ENCODE measurements at places on chromosomes 5 and 9.

DNA sequence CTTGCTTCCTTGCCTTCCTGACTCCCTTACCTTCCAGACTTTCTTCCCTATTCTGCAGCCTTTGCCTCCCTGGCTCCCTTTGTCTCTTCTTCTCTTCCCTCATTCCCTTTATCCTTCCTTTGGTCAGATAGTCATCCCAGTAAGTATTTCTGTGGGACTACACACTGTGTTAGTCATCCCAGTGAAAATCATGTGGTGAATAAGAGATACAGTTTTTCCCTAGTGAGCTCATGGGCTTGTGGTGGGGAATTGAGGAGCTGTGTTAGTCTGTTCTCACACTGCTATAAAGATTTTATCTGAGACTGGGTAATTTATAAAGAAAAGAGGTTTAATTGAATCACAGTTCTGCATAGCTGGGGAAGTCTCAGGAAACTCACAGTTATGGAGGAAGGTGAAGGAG lies 109.8 kb upstream of the EDIL3 start:
- DNase-seq = no peak

- no peak for DNase-seq
These were observed 51.7 kb upstream of the VPS13A start for GRCh38 chr9:77125665-77126064.

DNA sequence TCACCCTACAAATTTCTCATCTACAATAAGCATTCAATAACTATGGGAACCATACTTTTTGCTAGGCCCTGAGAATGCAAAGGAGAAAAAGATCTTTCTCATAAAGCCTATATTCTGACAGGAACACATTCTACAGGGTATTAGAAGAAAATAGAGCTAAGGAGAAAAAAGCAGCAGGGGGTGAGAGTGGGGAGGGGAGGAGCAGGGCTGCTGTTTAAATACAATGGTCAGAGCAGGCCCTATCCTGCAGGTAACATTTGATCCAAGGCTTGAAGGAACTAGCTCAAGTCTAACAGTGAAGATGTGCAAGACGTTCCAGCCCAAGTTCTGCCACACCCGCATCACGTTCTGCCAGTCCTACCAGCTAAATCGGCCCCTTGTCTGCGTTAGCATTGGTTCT lies 89.7 kb downstream of the ELAVL2 start:
- DNase-seq = no peak

GRCh38 chr9:90309809-90310520 lies 332.7 kb downstream of the DIRAS2 start:
- DNase-seq = no peak

DNA sequence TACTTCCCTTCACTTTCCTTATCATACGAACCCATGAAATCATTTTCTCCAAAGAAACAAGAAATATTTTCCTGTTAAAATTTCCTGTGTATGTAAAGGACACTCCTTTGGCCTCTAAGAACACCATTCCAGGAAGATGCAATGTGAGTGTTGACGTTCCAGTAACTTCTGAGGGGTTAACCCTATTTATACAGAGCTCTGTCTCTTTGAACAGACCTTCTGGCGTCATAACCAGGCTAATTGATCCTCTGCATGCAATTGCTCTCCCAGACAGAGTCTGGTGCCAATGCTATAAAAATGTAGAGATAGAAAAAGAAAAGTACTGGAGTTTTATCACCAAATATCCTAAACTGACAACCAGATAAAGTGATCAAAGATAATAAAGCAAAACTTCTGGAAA lies 218.5 kb downstream of the TLE1 start:
- DNase-seq = no peak

DNA sequence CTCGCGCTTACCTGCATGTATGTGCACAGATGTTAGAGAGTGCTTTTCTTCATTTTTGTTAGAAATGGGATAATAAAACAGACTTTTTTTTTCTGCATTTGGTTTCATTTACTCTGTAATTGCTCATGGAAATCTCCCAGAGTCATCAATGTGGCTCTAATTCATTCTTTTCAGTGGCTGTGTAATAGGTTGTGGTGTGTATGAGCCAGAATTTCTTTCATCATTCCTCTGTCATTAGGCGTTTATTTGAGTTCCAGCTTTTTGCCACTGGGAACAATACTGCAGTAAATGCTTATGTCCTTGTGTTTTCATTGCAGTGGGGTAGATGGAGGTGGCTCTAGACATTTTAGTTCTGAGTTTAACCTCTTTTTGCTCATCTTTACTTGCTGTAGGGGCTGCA lies 118.9 kb downstream of the NXNL2 start:
- no peak for DNase-seq

DNA sequence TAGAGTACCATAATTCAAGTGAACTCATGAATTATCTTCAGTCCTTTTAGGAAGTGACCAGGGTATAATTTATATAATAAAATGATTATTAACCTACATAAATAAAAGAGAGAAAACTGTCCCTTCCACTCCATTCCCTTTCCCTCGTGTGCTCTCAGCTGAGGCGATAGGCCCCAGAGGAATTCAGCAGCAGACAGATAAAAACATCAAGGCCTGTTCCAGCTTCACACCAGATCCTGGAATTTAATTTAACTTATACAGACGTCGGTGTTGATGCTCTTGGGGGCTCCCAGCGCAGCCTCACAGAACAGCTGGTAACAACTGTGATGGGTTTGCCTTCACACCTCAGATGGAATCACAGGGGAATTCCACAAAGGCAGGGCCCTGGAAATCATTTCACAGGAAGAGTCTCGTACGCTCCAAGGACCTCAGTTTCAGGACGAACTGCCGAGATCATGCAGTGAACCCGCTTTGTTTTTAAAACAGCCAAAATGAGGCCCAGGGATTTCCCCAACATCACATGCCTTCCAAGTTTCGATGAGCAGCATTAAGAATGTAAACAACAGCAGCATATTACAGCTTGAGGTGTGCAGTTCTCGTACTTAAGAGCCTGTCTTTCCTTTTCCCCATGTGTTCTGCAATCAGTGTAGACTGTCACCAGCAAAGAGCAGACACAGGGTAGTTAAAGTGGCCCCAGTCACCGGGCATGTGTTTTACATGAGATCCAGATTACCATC lies 73.6 kb upstream of the ALDH1B1 start:
- DNase-seq = no peak

DNA sequence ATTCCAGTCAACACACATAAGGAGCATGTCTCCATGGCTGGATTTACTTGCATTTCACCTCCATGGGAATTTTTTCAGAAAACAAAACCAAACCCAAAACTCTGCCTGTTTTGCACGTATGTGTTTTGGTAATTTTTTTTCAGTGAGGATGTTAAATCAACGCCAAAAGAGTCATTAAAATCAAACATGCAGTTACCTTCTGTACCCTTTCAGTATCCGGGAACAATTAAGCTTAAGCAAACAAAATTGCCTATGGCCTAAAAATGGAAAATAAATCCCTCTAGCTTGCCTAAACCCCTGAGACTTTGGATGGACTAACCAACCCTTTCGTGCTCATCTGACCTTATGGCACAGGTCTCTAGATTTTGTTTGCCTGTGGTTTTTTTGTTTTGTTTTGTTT lies 209.2 kb upstream of the KLF4 start:
- DNase-seq = no peak

- no peak for DNase-seq
These were observed 31.5 kb downstream of the STK10 start for GRCh38 chr5:172156541-172156994.

DNA sequence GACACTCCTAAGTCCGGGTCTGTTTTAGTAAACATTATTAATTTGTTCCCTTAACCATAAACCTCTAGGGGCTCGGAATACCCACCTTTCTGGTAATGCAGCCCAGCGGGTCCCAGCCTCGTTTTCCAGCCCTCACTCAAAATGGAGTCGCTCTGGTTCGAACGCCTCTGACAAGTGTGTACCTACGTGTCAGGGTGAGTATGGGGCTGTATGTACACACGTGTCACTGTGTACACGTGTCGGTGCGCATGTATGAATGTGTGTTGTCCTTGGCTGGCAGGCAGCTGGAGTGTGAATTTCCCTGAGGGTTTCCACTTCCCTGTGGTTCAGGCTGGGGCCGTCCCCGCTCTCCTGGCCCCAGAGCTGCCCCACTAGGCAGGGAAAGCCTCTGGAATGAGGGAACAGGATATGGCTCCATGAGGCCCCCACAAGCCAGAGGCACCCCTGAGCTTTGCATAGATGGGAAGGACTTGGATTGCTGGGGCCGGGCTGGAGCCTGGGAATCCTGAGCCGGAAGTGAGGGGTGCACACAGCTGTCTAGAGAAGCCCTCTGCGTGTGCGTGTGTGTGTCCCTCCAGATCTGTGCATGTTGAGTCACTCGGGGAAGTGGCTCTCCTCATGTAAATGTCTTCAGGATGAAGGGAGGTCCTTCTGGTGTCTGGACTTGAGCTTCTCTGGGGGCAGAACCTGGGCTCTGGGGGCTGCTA lies 160.8 kb upstream of the IER5L start:
- DNase-seq = no peak

- no peak for DNase-seq
These were observed 615.4 kb upstream of the KLF4 start for GRCh38 chr9:108104991-108105390.

DNA sequence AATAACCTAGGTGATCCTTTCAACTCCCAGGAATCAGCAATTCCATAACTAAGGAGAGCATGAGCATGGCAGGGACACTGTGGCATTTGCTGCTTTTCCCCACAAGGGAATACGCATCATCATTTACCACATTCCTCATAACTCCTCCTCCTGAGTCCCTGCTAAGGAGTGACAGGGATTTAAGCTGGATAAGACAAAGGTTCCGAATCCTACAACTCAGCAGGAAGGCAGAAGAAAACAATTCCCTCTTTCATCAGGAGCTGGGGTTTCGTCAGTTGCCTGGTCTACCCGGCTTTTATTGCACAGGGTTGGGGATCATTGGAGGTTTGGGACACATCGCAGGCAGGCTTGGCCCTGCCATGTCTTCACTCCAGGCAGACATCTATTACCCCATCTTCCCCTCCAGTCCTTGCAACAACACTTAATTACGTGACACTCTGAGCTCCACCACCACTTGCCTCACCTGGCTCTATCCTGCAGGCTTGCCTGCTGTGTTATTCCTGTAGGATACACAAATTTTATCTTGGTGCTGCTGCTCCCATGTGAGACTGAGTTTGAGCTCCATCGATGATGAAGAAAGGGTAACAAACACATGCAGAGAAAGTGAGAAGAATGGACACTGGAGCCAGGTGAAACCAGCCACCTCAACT lies 563.0 kb upstream of the KLF4 start:
- DNase-seq = no peak

DNA sequence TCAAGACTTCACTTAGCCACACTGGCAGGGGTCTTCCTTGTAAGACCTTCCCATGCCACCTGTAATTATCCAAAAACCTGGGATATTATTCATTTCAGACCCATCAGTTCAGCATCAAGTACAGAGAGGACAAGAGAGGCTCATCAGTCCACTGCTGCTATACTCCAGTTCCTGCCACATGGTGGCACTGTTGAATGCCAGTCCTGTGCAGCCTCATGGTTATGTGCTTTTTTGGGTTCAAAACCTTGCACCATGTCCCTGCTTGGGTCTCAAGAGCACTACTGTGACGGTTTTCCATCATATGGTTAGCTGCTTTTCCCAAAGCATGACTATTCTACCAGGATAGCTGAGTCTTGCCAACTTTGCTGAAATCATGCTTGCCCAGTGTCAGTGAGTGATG lies 8.5 kb downstream of the PTGS1 start:
- DNase-seq = no peak

DNA sequence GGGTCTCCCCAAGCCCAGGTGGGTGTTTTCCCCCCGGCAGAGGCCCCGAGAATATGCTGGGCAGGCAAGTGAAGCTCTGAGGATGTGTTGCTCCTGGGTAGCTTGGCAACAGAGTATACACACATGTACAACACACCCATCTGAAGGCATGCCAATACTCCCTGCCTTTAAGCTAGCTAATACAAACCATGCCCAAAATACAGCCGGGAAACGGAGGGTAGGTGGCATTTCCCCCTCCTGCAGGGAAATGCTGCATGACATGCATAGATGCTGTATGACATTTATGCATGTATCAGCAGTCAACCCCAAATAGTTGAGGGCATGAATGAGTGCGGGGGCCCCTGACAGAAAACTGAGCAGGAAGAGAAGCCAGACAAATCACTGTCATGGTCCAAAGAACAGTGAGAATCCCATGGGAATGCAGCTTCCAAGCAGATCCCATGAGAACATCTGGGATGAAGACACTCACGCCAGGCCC lies 614.1 kb downstream of the EBF1 start:
- no peak for DNase-seq

GRCh38 chr5:150464554-150465012 lies 15.0 kb upstream of the RPS14 start:
- no peak for DNase-seq

DNA sequence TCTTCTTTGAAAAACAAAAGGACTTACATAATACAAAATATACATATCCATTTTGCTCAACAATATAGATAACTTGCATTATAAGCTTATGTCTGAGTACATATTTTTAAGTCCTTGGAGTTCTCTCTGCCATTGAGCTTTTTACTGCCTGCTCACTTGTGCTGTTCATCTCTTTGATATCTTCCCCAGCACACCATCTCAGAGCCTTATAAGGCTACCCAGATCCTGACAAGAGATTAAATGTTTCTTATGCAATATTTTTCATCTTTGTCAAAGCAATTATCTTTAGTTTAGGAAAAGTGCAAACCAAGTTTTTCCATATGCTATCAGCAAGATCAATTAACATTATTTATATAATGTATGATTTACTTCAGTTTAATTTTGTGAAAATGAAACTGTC lies 60.7 kb upstream of the ITGA1 start:
- DNase-seq = no peak

DNA sequence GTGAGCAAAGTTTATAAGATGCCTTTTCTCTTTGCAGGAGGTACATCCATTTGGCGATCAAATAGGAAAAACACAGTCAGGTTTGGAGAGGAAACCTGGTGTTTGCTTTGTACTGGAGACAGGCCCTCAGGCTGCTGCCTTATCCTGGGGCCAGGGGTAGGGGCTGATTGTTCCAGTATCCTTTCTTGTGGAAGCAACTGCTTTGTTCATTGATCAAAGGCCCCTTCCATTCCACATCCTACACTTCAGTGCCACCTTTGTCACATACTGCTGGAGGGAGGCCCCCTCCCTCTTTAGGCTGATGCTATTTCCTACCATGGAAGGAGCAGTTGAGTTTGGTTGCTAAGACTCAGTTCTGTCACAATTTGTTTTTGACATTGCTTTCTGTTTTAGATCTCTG lies 778.1 kb downstream of the TLR4 start:
- DNase-seq = no peak

Data from CD4-positive, alpha-beta T cell treated with Interleukin-1 beta for 1 hour (primary cell).